B cell (primary cell): ENCODE measurements at places on chromosomes 6 and 20. TPM values are rescaled to one million over a fixed set of nuclear protein-coding genes. Genes with fewer than 3 reads are reported as not detected.

GSTA2 gene
- total RNA-seq = not detected in 2 replicates

SGK2 gene
- 1.7 and 2.4 TPM in 2 replicates for total RNA-seq

IRF4 gene
- 129 and 142 TPM in 2 replicates for total RNA-seq

DNA sequence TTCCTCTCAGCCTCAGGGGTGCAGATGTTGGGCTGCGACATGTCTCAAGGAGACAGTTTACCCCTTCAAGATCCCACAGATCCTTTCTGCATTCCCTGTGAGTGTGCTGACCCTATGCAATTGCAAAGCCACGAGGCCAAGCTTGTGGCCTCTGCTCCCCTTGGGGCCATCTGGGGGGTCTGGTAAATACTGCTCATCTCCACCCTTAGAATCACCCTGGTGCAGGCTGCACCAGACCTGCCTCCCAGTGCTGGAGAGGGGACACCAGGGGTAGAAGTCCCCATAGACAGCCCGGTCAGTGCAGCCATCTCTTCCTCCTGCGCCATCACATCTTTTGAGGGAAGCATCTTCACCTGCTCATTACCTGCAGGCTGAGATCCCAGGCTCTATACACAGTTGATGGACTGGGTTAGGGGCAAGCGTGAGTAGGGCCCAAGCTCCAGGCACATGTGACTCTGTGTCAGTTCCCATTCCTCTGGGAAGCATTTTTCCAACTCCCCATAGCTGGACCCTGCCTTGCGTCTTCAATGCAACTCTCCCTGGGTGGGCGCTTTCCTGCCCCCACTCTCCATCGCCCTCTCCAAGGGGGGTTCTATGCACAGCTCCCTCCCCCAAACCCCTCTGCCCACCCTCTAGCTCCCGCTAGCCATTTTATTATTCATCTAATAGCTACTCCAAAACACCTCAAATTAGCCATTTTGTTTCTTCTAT, 53.9 kb downstream of the THBS2 start:
- no peaks in the 10 kb centered on the region for H3K36me3 ChIP-seq
- H3K4me1 ChIP-seq = no peaks in the 10 kb centered on the region
- H3K27ac ChIP-seq = no peak overlapping the region

DNA sequence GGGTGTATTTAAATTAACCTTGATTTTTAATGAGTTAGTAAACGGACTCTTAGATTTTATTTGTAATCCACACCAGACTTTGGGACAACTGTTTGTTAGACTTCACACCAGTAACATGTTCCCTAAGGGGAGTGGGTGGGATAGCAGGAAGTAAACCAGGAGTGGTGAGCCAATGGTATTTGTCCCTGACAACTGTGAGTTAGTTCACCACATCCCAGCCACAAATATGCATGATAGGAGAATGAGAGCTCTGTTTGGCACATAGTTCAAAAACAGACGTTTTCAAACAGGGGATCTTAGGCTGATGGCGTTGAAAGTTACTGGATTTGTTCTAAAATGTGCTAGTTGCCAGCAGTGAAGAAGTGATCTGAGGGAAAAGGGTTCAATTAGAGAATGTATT, 18.7 kb upstream of the COL10A1 start:
- H3K27me3 ChIP-seq = no peaks in the 10 kb centered on the region
- H3K36me3 ChIP-seq = peaks cover 4% of the 10 kb centered on the region
- no peak overlapping the region for H3K27ac ChIP-seq

DNA sequence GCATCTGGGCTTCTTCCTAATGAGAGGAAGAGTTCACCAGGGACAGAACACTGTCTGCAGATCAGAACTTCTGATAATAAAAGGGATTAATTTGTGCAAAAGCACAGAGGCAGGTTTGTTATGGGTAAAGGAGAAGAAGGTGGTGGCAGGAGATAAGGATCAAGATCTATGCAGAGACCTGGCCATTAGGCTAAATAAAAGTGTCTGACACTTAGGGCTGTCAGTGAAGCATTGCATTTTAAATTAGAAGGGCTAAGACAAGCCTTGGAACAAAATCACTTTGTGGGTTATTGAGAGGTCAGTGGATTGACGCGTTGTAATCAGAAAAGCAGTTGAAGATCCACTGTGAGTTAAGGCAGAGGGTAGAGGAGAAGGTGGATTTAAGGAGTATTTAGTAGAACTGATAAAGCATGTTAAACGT, 76.8 kb downstream of the MAP3K4 start:
- no peak overlapping the region for H3K27ac ChIP-seq
- no peaks in the 10 kb centered on the region for H3K4me1 ChIP-seq
- no peak overlapping the region for H3K4me3 ChIP-seq
- H3K36me3 ChIP-seq = peaks cover 1% of the 10 kb centered on the region
- H3K27me3 ChIP-seq = no peaks in the 10 kb centered on the region

ELOVL4 gene
- 0.10 TPM in 1 of 2 replicates, not detected in the other for total RNA-seq
